ENCODE measurements at places on chromosomes 1 and 21.

DNA sequence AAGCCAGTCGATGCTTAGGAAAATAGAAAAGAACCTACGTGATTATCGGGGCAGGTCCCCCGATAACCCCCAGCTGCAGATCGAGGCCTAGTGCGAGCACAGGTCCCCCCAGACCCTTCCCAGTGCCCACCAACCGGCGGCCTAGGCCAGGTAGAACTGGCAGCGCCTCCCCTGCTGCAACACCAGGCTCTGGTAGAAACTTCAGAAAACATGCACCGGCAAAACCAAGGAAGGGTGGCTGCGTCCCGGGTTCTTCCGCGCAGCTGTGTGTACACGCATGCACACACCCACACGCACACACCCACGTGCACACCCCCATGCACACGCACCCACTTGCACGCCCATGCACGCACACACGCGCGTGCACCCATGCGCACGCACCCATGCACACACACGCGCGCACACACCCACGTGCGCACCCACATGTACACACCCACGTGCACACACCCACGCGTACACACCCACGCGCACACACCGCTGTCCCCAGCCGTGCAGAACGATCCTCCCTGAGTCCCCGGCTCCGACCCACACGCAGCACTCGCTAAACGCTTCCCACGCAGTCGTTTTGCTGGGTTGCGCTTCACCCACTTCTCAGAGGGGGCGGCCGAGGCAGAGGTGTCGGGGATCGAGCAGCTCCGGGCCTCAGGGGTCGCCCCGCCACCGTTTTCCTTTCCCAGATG lies 5.2 kb downstream of the TSPEAR start:
- DNase-seq, result peak; percentile 82

GRCh38 chr1:29677028-29678024 lies 441.0 kb downstream of the PTPRU start:
- peak; percentile 12 for DNase-seq

DNA sequence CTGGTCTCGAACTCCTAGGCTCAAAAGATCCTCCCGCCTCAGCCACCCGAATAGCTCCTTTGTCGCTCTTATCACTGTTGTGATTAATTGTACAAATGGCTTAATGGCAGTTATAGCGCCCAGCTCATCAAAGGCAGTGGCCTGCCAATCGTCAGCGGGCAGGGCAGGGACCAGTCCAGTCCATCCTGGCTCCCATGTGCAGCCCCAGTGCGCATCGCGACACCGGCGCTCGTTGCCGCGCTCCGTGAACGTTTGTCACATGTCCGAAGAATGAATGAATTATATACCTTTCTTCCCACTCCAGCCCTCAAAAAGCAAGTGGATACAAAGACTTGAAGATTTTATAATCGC lies 18.4 kb downstream of the MTX1 start:
- DNase-seq, result peak; percentile 81

- DNase-seq, result no peak
Observed at GRCh38 chr1:27521336-27521831, 31.4 kb upstream of the WASF2 start.

- no peak for DNase-seq
Observed at GRCh38 chr1:55212349-55213150, 2.6 kb downstream of the USP24 start.

DNA sequence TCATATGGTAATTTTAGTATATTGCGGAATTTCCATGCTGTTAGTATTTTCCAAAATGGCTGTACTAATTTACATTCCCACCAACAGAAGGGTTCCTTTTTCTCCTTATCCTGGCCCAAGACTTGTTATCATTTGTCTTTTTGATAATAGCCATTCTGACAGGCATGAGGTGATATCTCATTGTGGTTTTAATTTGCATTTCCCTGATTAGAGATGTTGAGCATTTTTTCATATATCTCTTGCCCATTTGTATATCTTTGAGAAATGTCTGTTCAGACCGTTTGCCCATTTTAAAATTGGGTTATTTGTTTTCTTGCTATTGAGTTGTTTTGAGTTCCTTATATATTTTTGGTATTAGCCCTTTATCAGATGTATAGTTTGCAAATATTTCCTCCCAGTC lies 14.0 kb downstream of the CAPZA1 start:
- no peak for DNase-seq

DNA sequence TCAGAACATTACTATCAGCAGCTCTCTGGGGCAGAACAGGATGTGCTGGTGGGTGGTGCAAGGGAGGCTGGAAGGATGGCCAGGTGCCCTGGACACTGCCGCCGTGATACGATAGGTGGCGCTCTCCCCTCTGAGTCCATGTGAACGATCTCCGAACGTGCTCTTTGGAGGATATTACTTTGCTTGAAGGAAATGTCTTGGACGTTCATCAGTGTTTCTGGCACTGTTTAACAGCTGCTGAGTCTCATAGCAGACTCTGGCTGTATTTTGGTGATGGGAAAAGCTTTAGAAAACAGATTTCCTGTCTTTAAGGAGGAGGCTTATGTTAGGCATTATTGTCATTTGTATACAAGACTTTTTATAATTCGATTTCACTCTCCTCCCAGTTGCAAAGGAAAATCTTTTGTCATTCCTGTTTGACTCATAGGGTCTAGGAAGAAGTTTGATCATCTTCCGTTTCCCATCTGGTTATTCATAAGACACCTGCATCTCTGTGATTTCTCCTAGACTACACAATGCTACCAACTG lies 386.2 kb upstream of the ADGRL2 start:
- peak; percentile 81 for DNase-seq

- no peak for DNase-seq
Observed at GRCh38 chr1:33241866-33242265, 14.4 kb upstream of the ZNF362 start.

DNA sequence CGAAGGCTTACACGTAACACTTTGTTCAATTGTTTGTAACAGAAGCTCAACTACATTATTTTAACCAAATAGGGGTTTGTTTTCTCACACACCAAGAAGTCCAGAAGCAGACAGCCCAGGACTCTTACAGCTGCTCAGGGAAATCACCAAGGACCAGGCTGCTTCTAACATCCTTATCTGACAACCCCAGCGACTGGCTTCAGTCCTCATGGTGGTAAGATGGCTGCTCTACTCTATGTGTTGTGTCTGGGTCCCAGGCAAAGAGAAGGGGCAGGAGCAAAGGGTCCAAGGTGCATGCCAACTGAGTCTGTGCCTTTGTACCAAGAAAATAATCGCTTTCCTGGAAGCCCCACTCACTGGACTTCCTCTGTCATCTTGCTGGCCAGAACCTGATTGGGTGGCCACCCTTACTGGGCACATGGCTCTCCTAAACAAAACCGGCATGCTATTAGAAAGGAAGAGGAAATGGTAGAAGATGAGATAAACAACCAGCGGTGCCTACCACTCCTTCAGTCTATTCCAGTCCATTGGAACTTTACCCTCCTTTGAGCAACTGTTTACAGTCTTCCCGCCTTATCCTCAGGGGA lies 34.1 kb upstream of the LRRC8D start:
- no peak for DNase-seq

DNA sequence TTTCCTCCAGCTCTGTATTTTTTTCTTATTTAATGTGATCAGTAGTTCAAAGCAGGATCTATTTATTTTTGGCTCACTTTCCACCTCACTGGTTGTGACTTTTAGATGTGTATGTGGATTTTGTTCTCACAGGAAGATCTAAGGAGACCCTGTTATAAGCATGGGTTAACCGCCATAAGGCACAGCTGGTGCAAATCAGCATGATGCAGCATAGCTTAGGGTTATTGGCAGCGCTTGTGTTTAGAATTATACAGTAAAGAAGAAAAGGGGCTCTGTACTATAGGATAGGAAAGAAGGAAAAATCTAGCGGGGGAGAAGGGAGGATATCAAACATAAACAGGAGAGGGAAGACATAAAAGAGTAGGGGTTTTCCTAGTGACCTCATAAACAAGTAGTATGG lies 26.9 kb upstream of the RGL1 start:
- DNase-seq, result no peak

DNA sequence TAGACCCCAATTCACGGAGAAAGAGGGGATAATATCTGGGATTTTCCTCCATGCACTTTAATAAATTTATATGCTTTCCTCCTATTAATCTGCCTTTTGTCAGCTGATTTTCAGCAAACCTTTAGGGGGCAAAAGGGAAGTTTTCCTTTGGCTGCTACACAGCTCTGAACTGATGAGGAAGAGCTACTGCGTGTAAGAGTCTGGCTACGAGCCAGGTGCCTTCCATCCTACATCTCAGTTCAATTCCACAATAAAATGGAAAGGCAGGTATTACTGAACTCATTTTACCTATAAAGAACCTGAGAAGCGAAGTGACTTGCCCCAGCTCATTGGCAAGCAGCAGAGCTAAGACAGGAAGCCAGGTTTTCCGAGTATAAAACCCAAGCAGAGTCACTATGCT lies 28.3 kb upstream of the ZNF326 start:
- no peak for DNase-seq

DNA sequence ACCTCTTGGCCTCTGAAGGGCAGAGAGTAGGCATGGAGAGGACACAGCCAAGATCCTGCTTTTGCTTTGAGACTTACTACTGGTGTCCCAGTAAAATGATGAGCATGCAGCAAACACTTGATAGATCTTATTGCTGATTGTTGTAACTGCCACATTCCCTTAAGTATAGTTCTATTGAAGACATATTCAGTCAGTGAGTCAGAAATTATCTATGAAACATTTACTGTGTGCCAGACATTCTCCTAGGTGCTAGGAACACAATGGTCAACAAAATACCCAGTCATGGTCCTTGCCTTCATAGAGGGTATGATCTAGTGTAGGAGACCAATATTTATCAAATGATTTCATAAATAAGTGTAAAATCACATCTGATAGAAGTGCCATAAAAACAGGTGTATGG lies 13.6 kb downstream of the STYXL2 start:
- no peak for DNase-seq

GRCh38 chr21:41367945-41368734 lies 6.3 kb downstream of the MX2 start:
- no peak for DNase-seq

- DNase-seq, result no peak
Observed at GRCh38 chr1:187413405-187414169, 584.8 kb downstream of the PLA2G4A start.

DNA sequence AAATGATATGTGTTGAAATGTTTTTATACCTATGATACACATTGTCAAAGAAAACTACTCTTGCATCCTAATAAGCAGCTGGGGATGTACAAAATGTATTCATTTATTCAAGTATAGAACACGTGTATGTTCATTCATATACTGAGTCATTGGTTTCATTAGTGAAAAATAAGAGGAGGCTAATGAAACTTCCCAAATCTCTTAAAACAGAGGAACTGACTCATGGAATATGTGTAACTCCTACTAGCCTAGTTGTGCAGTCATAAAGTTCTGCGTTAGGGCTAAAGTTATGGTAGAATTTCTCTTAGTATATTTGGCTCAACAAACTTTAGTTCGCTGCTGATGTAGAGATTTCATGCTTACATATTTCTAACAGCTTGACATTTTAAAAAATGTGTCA lies 441.6 kb downstream of the NCAM2 start:
- DNase-seq, result no peak

DNA sequence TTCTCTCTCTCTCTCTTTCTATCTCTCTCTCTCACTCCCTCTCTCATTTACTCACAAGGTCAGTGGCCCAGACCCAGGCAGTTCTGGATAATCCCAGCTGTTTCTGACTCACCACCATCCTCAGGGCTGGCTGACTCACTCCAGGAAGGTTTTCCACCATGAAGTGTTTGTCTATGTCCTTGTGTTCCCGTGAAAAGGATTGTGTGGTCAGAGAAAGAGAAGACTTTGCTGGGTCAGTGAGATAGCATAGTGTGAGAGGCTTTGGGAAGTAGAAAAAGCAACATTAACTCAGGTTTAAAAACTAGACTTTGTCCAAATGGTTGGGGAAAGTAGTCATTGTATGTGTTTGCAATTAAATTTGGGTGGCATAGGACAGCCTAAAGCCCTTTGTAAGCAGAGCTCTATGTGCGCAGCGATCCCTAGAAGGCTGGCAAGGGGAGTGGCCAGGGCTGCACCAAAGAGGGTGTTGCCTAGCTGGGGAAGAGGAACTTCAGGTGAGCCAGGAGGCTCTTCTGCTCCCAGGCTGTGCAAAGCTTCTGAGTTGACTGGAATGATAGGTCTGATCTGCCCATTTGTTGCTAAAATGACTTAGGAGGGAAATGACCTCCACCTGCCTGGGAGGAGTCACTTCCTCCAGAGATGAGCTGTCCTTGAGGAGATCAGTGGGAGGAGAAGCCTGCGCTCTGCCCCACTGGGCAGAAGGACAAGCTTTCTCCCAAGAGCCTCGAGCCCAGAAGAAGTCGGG lies 4.9 kb upstream of the CAPN2 start:
- no peak for DNase-seq

GRCh38 chr1:159879977-159880376 lies 17.5 kb upstream of the VSIG8 start:
- no peak for DNase-seq

- DNase-seq, result no peak
Observed at GRCh38 chr1:93082313-93082712, 3.2 kb downstream of the MTF2 start.

- no peak for DNase-seq
Observed at GRCh38 chr1:95145493-95145892, 28.3 kb downstream of the TLCD4 start.

DNA sequence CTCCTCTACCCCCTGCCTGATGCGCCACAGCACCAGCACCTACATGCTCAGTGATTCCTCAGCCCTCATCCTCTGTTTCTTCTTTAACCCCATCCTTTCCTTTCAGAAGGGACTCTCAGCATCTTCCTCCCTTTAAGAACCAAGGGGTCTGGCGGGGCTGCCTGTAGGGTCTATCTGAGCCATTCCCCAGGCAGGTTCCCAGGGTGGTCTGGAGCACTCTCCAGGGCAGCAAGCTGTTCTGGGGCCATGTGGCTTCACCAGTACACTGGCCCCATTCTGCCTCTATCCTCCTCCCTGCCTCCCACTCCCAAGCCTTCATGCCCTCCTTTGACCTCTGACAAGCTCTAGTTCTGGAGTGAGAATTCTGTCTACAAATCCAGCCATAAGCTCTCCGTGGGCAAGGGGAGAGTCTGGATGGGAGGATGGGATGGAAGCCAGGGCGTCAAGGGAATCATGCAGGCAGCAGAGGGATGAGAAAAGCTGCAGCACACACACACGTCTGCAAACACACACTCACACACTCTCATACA lies 10.4 kb downstream of the BATF3 start:
- no peak for DNase-seq

- no peak for DNase-seq
Observed at GRCh38 chr1:198927129-198927528, 288.3 kb downstream of the PTPRC start.

- peak; percentile 43 for DNase-seq
Observed at GRCh38 chr1:116270316-116271057, 102.6 kb upstream of the ATP1A1 start.

DNA sequence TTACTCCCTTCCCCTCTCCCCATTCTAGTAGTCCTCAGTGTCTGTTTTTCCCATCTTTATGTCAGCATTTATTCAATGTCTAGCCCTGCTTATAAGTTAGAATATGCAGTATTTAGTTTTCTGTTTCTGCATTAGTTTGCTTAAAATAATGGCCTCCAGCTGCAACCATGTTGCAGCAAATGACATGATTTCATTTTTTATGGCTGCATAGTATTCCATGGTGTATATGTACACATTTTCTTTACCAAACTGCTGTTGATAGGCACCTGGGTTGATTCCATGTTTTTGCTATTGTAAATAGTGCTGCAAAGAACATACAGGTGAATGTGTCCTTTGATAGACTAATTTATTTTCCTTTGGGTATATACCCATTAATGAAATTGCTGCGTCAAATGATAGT lies 267.7 kb downstream of the SRGAP2C start:
- DNase-seq, result no peak

All from H7 (cell line).